DMS79 treated with DMSO at 0.1 percent for 48 hours (cell line): ENCODE measurements at places on chromosomes 11 and 22.
A peak's percentile ranks its signal among the peaks of the same experiment; 100 is the strongest.

DNA sequence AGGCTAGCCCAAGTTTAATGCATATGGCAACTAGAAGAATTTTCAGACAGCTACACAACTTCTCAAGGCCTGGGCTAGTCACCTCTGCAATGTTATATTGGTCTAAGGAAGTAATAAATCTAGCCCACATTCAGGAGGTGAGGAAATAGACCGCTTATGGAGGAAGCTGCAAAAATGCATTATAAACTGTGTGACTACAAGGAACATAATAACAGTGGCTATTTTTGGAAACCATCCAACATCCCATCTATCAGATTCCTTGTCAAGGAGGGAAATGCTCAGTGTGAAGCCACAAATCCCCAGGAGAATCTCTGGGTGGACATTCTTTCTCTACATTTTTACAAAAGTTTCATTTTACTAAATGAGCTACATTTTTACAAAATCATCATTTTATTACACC, 76.1 kb downstream of the BBOX1 start:
- DNase-seq: no peak

GRCh38 chr22:49715450-49715849, 112.2 kb downstream of the BRD1 start:
- no peak for DNase-seq

GRCh38 chr22:17931400-17931825, 92.9 kb downstream of the MICAL3 start:
- DNase-seq: no peak

DNA sequence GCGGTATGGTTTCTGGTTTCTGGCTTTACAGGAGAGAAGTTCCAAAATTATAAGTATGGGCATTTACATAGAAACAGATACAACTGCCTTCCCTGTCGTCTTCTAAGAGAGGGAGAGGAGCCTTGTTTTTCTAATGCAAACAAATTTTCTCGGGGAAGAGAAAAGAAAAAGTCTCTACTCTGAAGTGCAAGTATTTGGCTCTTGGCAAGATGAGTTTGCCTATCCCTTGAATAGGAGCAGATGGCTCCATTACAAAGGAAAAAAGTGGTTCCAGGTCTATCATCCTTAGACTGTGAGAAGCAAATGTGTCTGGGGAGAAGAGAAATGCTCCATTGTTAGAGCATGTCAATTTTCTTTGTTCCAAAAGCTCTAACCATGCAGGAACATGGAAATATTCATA, 455.6 kb downstream of the BUD13 start:
- DNase-seq: no peak

DNA sequence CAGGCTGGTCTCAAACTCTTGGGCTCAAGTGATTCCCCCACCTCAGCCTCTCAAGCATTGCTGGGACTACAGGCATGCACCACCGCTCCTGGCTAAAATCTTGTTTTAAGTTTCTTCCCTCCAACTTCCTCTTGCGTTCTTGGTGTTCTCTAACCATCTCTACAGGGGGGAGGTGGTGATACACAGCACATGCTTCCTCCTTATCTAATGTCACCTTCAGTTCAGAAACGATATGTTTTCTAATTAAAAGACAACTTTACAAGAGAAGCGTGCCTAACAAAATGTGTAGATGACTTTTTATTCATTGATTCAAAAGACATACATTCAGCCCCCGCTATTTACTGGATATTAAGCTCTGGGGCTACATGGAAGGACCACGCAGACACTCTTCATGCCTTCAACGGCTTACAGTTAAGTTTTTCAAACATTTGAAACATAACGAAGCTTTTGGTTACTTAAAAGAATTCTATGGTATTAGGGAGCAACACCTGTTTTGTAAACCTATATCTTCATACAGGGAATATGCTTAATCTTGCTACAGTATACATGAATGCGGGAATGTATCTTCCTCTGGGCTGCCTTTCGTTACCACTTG, 933 bp upstream of the DLAT start:
- DNase-seq: peak; percentile 80

- peak; percentile 79 for DNase-seq
These were observed 7.9 kb downstream of the C2CD3 start for GRCh38 chr11:74162681-74163467.

GRCh38 chr11:68330700-68331337, 18.4 kb downstream of the LRP5 start:
- no peak for DNase-seq

DNA sequence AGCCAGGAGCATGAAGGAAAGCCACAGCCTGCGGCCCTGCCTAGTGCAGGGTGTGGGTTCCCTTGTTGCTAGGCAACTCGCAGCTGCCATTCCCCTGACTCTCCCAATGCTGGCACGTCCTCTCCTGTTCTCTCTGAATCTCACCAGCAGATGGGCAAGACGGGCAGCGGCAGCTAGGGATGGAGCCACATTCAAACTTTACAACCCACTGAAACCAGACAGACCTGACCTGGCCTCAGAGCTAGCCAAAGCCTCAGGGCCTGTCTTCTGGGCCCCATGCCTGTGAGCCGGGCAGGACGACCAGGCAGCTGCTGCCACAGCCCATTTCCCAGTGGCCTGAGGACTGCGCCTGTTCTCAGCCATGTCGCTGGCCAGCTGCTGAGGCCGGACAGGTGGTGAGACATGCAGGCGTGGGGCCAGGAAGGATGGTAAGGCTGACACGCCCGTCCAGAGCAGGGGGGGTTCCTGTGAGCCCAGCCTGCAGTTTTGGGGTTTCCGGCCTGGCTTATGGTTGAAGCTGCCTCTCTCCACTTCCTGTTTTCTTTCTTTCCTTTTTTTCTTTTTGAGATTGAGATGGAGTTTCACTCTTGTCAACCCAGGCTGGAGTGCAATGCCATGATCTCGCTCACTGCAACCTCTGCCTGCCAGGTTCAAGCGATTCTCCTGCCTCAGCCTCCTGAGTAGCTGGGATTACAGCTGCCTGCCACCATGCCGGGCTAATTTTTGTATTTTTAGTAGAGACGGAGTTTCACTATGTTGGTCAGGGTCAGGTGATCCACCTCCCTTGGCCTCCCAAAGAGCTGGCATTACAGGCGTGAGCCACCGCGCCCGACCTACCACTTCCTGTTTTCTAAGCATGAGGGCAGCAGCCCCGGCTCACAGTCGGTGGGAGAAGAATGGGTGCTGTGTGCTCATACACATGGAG, 4.1 kb downstream of the SUN2 start:
- DNase-seq: no peak

DNA sequence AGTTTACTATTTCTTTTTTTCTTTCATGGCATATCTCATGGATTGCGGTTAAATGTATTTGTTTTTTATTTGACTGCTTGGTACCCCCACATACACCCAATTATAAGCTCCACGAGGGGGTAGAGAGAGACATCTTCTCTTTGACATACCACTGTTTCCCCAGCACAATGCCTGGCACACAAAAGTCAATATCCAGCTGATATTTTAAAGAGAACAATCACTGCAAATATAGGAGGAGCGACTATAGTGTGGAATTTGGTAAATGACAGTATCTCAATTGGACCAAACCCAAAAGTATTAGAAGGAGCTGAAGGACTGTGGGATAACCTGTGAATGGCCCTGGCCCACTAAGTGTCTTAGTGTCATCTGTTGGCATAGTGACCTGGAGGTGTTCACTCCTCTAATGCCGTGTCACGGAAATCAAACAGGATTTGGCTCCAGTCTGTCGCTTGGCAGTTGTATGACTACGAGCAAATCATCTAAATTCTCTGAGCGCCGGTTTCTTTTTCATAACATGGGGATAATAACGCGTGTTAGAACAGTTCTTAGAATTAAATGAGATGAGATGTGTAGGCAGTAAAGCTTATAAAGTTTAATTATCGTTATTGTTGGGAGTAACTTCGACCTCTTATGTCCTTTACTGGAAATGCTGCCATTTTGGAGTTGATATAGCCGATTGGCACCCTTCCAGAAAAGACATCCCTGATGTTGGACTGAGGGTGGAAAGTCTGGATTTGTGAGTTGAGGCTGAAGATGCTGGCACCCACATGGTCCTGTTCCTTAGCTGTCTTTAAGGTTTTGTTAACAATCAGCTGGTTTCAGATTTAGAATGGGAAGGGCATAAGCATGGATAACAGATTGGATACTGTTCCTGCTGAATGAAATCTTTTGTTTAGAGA, 144.5 kb downstream of the DBX1 start:
- peak; percentile 92 for DNase-seq

DNA sequence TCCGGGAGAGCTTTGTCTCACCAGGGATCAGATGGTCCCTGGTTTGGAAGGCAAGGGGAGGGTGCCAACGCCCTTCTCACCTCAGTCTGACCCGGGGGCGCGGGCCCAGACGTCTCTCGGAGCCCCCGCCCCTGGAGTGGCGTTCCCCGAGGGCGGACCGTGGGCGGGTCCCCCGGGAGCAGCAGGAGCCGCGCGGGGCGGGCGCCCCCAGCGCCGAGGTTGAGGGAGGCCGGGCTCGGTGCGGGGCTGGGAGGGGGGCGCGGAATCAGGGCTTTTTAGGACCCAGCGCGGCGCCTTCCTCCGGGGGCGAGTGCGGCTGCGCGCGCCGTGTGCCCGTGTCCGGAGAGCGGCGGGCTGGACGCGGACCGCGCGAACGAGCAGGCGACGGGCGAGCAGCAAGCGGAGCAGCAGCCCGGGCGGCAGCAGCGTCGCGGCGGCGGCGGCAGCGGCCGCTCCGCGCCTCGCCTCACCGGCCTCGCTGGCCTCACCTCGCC, at the start of gene KCNC1:
KCNC1 (plus strand) TSS at position 364 of the 494 bp plus-strand sequence. CDS start 1,222 bp downstream, outside the sequence.
- peak; percentile 44 for DNase-seq

GRCh38 chr11:24312464-24313238, 184.2 kb upstream of the LUZP2 start:
- DNase-seq: no peak

GRCh38 chr11:92911478-92911877, 58.0 kb upstream of the MTNR1B start:
- peak; percentile 43 for DNase-seq

GRCh38 chr22:38843657-38844314, at the start of gene NPTXR:
NPTXR (minus strand) TSS chr22:38844028.
- DNase-seq: peak; percentile 4

GRCh38 chr11:70625051-70625450, 226.7 kb downstream of the CTTN start:
- no peak for DNase-seq

DNA sequence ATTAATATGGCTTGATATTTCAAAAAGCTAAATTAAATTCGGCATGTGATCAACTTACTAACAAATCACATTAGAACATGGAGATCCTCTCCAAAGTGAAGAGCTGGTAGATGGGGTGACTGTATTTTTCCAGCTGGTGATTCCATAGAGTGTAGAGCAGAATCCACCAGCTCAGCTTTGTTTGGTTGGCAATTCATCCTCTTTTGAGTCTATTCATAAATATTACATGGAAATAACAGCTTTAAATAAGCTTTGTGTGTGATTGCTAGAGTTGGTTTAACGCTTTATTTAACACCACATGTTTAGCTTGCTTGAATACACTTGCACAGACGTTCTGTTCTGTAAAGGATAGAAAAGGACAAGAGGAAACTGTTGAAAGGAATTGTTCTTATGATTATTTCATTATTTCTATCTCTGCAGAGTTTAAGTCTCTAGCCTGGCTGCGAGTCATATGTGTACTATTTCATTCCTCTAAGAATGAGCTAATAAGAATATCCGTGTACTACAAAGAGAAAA, 738.3 kb upstream of the KIRREL3 start:
- DNase-seq: no peak

- DNase-seq: no peak
These were observed 30.4 kb downstream of the CYTH4 start for GRCh38 chr22:37312549-37313183.

DNA sequence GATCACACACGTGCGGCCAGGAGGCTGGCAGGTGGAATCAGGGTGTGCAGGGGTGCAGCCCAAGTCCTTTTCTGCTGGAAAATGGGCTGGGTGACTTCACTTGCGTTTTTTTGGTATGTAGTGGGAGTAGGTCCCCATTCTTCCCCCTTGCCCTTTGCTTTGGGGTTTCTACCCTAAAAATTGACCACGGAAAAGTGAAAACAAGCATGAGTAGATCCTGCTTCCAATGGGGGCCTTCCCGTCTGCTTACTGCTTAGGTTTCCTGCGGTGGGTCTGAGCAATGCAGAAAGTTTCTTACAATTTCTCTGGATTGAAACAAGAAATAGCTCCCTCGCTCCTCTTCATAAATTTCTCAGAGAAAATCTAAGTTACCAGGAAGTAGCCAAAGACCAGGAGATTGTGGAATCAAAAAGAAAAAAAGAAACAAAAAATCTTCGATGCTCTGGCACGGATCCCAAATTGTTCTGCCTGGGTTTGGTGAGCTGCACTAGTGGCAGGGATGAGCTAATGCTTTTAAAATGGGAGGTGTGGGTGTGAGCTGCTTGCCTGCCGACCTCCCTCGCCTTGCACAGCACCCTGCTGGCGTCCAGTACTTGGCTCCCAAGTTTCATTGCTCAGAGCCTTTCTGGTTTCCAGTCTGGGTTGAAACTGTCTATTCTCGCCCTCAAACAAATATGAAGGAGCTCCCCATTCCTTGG, 2.4 kb downstream of the TIMP3 start:
- DNase-seq: no peak

DNA sequence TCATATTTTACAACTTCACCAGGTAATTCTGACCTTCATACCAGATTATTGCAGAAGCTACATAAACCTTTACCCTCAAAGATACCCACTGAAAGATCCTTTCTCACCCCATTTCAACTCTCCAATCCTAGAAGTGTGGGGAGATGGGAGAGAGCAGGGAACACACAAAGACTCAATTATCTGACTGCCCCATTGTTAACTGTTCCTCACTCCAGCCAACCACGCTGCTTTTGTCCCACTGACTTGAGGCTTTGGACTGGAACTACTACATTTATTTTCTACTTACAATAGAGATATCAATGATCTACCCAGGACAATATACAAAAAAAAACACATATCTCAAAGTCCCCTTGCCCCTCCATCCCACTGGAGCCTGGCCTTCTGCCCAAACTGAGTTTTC, 44.7 kb upstream of the SLN start:
- DNase-seq: no peak

DNA sequence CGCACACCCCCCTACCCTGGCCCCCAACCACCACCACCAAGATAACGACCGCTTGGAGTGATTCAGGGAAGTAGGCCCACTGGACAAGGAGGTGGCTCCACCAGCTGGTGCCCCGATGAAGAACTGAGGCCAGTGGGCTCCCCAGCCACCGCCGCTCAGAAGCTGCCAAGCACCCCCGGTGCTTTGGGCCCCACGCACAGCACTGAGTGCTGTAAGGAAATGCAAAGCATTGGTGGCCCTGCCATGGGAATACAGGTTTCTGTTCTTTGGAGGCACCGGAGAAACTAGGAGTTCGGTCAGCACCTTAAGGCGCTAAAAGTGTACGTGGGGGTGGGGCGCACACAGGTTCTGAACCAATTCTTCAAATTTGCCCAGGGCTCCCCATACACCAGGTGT, 664 bp upstream of the PRSS23 start:
- no peak for DNase-seq

DNA sequence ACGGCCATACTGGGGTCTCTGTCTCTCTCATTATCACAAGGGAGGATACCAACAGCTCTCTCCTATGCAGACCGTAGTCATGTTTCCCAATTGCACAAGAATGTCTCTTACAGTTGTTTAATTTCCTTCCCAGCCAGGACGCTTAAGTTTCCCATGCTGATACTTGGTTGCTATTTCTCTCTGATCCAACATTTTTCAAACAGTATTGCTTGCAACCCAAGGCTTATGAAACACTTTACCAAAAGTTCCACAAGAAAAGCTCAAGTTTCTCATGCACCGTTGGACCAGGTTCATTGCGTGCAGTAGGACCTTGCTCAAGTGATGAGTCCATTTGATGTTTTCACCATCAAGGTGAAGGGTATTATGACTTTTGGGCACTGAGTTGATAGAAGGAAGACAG, 46.6 kb downstream of the GGTLC2 start:
- DNase-seq: no peak
